ENCODE measurements at places on chromosomes 3 and 15.

- peak; percentile 49 for DNase-seq
Observed at GRCh38 chr3:172129850-172130716, 90.7 kb downstream of the FNDC3B start.

DNA sequence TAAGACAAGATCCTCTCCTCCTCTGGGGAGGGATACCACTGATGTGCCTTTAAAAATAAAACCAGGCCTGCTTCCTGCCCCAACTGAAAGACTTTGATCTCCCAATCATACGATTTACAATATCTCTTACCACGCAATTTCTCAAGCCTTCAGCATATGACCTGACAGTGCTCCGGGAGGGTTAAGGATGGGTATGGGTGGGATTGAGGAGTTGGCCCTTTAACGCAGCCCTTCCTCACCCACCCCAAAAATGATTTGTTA lies 67.4 kb downstream of the LRIG1 start:
- DNase-seq, result no peak

GRCh38 chr3:194617827-194618226 lies 15.4 kb downstream of the TMEM44 start:
- DNase-seq, result no peak

GRCh38 chr15:100256970-100257650 lies 84.7 kb downstream of the ADAMTS17 start:
- DNase-seq, result no peak

DNA sequence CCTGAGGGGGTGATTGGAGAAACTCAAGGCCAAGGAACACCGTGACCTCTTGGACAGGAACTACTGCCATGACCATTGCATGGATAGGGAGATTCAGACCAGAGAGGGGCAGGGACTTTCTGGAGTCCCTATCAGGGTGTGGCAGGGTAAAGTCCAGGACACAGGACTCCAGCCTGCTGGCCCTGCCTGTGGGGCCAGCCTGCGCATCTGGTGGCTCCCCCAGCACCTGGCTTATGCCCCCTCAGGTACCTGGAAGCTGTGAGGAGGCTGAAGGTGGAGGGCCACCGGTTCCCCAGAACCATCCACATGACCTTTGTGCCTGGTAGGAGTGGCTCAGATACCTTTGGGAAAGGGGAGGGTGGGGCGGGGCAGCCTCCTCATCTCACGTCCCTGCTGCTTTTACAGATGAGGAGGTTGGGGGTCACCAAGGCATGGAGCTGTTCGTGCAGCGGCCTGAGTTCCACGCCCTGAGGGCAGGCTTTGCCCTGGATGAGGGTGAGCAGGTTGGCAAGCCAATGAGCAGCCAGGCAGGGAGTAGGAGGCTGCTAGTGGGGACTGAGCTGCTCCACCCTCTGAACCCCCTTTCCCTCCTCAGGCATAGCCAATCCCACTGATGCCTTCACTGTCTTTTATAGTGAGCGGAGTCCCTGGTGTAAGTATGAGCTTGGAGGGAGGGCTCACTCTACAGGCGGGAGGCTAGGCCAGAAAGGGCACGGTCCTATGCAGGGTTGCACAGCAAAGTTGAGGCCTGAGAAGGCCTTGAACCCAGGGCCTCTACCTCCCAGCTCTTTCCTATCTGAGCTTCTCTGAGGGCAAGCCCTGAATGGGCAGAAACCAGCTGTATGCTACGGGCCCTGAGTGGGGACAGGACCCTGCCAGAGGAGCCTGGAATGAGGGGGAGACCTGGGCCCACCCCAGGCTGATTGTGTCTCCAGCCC lies 2.9 kb downstream of the ACY1 start:
- no peak for DNase-seq

GRCh38 chr15:99385005-99385669 lies 133.9 kb downstream of the LRRC28 start:
- no peak for DNase-seq

GRCh38 chr3:98002717-98003116 lies 30.5 kb upstream of the RIOX2 start:
- DNase-seq, result no peak

GRCh38 chr15:42457445-42458442 lies 33.2 kb downstream of the ZNF106 start:
- no peak for DNase-seq

DNA sequence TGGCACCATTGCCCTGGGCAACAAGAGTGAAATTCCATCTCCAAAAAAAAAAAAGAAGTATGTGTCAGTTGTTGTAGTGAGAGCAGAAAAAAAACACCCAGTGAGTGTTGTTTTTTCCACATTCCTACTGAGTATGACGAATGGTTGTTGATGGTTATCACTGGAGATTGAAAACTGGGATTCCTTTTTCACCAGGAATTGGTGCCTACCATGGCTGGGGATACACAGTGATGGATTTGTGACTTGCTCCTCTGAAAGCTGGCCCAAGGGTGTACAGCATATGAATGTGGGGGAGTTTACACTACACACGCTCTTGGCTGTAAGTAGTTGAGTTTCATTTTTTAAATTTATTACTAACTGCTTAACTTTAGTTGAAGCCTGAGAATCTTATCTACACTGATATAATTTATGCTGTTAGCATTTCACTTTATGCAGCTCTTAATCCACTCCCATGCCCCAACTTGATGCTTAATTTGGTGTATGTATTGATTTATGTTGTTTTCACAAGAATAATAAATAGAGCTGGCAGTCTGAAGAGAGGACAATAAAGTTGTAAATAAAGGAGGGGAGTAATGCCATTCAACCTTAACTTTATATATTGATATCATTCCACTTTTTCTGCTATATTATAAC lies 56.0 kb upstream of the MME start:
- DNase-seq, result no peak

DNA sequence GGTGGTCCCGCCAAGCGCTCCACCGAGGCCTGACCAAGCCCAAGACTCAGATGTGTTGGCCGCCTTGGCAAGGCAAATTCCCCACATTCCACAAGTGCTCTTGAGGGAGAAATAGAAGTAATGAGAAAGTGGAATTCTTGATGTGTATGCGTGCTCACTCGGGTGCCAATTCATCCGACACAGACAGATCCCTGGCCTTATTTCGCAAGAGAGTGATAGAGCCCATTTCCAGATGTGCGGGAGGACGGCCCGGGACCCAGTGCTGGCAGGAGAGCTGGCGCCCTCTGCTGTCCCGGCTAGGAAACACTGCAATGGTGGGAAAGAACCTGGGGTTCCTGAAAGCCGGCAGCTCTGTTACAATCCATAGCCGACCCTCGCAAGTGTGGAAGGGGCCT lies 76.0 kb downstream of the HMG20A start:
- peak; percentile 63 for DNase-seq

DNA sequence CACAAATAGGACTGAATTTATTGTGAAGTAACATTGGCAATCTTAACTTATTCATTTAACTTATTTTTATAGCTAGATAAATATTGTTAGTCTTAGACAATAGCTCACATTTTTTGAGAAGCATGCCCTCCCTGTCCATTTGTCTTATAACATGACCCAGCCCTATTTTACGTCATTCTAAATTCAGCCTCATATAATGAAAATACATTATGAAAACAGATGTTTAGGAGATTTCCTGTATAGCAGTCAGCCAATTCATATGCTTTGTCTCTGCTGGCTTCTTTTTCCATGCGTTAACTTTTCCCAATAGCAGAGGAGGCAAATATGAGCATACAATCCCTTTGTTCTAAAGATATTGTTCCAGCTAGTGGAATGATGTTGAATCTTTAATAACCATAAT lies 29.3 kb downstream of the CD200 start:
- DNase-seq, result no peak

DNA sequence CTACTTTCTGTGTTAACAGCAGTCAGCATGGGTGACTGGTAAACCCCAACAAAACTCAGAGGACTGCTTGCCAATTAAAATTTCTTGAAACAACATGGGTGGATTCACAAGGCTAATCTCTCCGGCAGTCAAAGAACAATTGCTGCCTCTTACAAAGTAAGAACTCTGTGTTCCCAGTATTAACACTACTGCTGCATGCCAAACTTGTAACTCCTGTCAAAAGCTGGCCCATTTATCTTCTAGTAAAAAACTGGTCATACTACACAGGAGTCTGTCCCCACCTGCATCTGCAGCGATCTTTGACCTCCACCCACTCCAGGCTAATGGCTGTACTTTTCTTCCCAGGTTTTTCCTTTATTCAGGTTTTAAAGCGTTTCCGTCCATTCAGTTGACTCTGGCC lies 8.7 kb upstream of the ZNF589 start:
- DNase-seq, result no peak

GRCh38 chr15:52277575-52277974 lies 18.0 kb downstream of the MYO5C start:
- DNase-seq, result no peak

DNA sequence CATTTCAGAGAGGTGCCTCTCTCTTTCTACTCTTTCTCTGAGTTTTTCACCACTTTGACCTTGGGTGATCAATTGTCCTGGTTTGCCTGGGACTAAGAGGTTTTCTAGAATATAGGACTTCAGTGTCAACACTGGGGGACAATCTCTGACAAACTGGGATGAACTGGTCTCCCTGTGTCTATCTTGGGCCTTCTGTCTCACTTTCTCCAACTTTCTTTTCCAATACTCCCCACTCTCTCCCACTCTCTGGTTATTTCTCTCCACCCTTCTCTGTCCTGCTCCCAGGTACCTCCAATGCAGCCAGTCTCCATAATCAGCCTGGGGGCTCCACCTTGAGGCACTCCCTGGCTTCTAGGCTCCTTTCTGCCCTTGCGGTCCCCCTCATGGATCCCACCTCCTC lies 4.7 kb upstream of the ITGA11 start:
- DNase-seq, result no peak

GRCh38 chr3:125156456-125156855 lies 56.1 kb downstream of the SLC12A8 start:
- no peak for DNase-seq

- DNase-seq, result no peak
Observed at GRCh38 chr3:48830715-48831114, 17.0 kb downstream of the PRKAR2A start.

DNA sequence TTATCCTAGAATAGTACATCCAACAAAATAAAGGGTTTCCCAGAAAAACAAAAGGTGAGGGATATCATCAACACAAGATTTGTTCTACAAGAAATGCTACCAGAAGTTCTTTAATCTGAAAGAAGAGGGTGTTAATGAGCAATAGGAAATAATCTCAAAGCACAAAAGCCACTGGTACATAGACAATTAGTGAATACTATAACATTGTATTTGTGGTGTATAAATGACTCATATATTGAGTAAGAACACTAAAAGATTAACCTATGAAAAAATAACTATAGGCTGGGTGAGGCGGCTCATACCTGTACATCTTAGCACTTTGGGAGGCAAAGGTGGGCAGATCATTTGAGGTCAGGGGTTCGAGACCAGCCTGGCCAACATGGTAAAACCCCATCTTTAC lies 210.2 kb upstream of the SLITRK3 start:
- DNase-seq, result no peak

DNA sequence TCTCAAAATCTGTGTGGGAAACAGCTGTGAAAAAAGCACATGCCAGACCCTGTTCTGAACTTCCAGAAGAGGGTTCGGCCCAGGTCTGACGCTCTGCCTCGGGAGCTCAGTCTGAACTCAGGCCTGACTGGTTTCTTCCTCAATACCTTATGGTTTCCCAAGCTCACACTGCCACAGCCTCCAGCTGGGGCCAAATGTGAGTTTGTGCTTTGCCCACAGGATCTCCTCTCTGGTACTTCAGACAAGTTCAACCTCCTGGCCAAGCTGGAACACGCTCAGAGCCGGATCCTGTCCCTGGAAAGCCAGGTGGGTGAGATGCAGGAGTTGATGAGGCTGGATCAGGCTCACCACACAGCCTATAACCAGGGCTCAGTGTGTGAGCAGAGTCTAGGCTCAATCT lies 33.8 kb downstream of the CYP11A1 start:
- no peak for DNase-seq

DNA sequence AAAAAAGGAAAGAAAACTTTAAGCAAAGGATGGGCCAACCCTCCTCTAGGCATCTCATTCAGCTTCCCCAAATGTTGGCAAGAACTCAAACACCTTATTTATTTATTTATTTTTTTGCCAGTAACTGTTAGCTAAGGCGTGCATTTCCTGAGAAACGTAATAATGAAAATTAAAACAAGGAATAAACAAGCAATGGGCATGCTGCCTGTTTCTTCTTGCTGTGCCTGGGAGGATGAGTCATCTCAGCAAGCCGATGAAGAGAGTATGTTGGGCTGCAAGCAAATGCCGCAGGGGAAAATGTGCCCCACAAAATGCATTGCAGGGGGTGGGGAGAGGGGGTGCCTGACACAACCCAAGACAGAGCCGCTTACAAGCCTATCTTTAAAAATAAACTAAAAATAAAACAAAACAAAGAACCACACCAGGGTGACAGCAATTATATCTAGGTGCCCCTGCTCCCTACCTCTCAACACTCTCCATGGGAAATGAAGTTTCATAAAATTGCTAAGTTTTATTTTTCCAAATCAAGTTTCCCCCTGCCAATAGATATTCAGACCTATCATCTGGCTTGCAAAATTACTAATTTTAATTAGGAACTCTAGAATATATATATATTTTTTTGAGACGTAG lies 40.3 kb downstream of the EIF4E3 start:
- DNase-seq, result no peak

- DNase-seq, result no peak
Observed at GRCh38 chr15:98441599-98441998, 206.7 kb upstream of the IGF1R start.

- no peak for DNase-seq
Observed at GRCh38 chr3:191963182-191963581, 502.2 kb downstream of the PYDC2 start.
